ENCODE measurements at places on chromosomes 5 and 9.

GRCh38 chr5:44246986-44247385, 142.2 kb downstream of the FGF10 start:
- no peak for DNase-seq

DNA sequence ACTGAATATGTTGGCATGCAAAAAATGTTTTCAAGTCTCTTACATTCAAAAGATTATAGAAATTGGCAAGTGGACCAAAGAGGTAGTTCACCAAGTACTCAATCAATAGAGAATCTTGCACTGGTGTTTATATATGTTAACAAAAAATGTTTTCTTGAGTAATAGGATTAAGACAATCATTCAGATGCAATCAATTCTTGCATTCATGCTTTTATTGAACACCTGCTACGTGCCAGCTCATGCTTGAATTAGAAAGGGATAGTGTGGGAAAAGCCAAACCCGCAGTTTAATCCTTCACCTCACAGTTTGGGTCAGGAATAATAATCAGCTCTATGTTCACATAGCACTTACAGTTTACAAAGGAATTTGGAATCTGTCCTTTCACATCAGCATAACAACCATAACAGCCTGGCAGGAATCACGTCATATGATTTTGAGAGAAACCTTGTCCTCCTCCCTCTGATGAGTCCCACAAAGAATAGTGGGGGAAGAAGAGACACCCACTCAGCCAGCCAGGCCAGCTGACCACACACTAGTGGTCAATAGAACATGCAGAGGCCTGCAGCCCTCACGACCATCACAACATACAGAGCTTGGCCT, 36.8 kb upstream of the FRRS1L start:
- no peak for DNase-seq

DNA sequence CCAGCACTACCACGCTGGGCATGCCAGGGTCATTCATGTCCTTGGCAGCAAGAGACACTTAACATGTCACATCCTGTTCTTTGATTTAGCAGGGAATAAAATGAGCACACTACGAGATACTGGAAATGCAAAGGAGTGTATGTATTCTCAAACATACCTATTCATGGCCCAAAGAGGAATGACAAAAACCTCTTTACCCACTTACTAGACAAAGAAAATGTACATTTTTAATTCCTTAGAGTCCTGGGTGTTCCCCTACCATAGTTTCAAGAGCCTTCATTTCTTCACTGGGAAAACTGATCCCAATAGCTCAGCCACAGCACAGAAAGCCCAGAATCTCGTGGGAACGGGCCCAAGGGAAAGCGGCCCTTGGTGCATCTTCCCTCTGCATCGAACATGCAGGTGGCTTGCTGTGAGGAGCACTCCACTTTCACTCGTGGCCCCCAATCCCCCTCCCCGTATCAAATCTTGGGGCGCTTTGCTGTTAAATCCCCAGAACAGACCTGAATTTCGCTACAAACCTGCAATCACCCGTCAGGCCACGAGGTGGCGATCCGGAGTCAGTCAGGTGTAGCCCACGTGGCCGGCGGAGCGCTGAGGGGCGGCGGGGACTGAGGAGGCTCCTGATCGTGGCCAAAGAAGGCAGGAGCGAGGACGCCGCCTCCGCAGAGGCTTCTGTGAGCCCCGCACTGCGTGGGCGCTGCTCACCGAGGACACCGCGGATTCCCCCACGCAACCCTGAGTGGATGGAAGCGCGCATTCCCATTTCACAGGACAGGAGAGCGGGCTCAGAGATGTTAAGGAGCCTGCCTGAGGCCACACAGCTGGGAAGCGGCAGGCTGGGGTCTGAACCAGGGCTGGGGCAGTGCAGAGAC, 91.4 kb downstream of the LMX1B start:
- DNase-seq: peak; percentile 16

DNA sequence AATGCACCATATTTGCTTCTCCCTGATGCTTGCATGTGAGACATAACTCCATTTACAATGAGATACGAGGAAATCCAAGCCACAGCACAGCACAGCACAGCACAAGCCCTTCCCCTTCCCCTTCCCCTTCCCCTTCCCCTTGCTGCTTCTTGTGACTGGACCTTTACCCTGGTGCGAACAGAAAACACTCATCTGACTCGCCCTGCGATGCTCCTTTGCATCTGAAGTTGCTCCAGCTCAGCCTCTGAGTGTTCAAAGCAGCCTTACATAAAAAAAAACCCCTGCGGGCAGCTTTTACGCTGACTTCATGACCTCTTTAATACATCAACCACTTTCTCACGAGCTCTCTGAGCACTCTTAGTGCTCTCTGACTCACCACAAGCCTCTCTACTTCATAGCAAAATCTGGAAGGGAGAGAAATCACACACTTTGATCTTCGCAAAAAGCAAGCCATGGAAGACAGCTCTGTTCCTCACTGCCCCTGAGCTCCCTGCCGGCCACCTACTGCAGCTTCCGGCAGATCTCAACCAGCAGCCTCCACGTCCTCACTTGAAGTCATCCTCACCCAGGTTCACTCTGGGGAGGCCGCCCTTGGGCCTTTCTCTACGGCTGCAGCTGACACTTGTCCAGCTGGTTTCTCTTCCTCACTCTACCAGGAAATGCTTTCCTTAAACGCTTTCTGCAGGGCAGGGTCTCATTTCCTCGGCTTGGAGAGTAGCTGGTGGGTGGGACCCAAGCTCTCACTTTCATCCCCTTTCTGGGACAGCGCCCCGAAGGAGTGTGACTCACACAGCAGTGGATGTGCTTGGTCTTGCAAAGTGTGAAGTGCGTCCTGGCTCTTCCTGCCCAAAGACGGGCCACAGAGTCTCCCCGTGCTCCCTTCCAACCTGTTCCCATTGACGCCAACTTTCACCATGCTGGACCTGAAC, 5.3 kb downstream of the SLC34A1 start:
- DNase-seq: peak; percentile 77

GRCh38 chr5:111776913-111777781, 20.2 kb upstream of the NREP start:
- no peak for DNase-seq

DNA sequence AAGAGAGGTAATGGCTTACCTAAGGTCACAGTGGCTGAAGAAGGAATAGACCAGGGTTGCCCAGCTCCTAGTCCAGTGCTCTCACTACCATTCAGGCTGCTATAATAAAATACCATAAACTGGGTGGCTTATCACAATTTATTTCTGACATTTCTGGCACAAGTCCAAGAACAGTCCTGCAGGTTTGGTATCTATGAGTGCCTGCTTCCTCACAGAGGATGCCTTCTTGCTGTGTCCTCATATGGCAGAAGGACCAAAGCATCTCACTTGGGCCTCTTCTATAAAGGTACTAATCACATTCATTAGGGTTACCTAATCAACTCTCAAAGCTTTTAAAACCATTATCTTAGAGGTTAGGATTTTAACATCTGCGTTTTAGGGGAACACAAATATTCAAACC, 17.2 kb downstream of the STARD4 start:
- no peak for DNase-seq

GRCh38 chr5:14869233-14869632, 2.3 kb downstream of the ANKH start:
- no peak for DNase-seq
